Fibroblast of lung (primary cell): ENCODE measurements at places on chromosomes 3 and 15.
A peak's percentile ranks its signal among the peaks of the same experiment; 100 is the strongest.

DNA sequence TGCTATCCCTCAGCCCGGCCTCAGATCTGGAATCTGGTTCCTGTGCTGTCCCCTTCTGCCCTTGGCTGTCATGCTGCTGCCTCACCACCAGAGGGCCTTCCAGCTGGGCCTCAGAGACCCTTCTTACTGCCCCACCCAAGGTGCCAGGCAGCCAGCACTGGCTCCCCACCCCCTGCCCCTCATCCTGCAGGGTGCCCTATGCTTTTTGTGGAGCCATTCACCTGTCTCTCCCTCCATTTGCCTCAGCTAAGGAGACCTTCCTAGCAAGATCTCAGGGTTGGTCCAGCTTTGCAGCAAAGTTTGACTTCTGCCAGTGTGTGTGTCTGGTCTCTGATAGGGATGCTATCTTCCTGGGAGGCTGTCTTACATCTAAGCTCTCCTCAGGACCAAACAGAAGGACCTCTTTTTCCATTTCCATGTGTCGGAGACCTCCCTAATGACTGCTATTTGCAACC is 1.9 kb upstream of the VWA5B2 start:
- no peak for DNase-seq

DNA sequence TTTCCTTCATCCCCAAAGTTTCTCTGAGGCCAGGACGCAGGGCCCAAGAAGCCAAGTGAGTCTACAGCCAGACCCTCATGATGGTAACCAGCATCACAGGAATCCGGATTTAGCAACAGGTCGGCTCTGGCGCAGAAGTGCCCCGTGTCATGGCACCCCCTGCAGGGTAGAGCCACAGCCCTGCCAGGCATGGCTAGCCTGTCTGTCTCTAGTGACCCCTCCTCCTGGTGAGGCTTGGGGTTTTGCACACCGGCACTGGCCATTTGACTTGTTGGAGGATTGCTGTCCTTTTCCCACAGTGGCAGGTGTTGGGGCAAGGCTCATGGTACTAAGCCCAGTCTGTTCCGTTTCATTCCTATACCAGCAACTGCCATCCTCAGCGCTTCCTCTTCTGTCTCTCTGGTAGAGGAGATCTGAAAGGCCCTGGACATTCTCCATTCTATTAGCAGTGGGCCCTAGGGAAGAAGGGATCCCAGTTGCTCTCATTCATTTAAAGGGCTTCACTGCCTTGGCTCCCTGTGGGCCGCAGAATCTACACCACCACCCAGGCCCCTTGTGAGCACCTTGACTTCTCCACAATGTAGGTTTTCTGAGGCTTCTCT is 9.4 kb upstream of the CHAC1 start:
- DNase-seq, result no peak

DNA sequence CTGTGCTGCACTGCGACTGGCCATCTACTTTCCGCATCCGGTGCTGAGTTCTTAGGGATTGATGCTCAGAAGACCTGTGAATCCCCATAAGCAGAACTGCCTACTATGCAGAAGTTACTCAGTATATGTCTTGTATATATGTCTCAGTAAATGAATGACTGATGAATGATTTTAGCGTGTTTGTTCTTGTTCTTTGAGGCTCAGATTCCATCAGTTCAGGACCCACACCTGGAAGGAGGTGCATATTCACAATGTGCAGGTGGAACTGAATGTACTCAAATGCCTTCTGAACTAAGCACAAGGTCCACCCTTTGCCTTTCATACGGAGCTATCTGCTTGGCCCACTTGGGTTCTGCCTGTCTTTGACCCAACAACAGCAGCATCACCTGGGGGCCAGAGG is 19.8 kb downstream of the TNFAIP8L3 start:
- DNase-seq, result no peak

DNA sequence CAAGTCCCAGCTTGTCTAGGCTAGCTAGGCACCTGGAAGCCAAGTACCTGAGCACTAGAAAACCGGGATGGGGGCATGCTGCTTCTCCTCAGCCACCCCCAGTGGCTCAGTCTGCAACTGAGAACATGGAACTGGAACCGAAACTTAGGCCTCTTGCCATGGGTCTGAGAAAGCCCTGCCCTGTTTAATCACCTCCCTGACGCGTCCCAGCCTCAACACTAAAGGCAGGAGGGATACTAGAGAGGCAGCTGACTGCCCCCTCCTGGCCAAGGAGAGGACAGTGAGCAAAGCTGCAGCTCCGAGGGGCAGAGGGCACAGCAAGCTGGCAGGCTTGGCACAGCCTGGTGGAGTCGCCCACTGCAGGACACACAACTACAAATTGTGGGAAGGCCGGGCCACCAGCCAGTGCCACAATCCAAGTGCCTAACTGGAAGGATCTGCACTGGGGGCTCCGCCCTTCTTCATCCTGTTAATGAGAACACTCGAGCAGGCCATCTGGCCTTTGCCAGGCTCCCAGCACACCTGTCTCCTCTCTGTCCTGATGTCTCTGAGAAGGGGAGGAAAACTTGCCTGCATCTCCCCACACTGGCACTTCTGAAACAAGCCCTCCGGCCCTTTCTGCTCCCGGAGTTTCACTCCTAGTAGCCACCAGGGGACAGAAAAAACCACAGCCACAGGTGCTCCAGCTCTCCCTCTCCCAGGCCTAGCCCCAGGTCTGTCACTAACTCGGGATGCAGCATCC is 53.7 kb downstream of the BDH1 start:
- DNase-seq, result peak; percentile 79

DNA sequence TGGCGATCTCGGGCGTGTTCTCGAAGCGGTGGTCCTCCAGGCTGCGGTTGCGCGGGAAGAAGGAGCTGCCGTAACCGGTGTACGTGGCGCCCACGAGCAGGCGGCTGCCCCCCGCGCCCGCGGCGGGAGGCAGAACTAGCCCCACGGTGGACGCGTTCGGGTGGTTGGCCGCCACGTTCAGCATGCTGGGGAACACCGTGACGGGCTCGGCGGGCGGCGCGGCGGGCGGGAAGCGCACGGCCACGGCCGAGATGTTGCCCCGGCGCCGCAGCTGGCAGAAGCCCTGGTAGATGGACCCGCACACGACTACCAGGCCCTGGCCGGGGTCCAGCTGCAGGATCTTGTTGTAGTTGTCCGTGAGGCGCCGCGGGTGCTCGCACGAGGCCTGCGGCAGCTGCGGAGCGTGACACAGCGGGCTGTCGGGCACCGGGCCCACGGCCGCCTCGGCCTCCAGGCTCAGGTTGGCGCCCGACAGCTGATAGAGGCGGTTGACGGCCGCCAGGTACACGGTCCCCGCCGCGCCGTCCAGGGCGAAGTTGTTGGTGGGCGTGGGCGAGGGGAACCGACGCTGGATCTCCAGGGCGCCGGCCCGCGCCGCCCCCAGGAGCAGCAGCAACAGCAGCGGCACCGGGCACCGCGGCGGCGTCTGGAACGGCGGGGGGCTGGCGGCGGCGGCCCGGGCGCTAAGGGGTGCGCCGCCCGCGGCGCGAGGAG is 397 bp downstream of the PLXND1 start:
- DNase-seq, result peak; percentile 42

GRCh38 chr15:40320931-40321371 is 2.5 kb upstream of the INAFM2 start:
- peak; percentile 75 for DNase-seq

- DNase-seq, result peak; percentile 45
Observed at GRCh38 chr15:76939715-76940114, 8.2 kb downstream of the RCN2 start.

- no peak for DNase-seq
Observed at GRCh38 chr3:1609416-1609815, 489.2 kb upstream of the CNTN4 start.

- DNase-seq, result no peak
Observed at GRCh38 chr3:61646851-61647525, 85.6 kb downstream of the PTPRG start.

DNA sequence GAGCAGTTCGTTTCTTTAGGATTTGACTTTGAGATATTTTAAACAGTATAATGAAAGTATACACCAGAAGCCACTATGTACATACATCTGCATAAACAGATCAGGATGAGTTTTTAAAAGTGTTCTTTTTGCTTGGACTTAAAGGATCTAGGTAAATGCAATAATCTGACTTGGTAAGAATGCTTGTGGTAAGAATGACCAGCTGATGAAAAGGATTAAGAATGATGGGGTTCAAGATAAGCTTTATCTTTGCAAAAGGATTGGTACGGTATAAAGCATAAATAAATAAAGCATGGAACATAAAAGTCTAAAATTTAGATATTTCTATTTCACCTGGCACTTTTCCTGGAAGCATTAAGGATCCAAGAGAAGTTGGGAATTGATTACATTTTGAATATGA is 9.8 kb upstream of the MME start:
- DNase-seq, result peak; percentile 8

- DNase-seq, result no peak
Observed at GRCh38 chr15:67050522-67051087, 14.8 kb upstream of the SMAD3 start.

DNA sequence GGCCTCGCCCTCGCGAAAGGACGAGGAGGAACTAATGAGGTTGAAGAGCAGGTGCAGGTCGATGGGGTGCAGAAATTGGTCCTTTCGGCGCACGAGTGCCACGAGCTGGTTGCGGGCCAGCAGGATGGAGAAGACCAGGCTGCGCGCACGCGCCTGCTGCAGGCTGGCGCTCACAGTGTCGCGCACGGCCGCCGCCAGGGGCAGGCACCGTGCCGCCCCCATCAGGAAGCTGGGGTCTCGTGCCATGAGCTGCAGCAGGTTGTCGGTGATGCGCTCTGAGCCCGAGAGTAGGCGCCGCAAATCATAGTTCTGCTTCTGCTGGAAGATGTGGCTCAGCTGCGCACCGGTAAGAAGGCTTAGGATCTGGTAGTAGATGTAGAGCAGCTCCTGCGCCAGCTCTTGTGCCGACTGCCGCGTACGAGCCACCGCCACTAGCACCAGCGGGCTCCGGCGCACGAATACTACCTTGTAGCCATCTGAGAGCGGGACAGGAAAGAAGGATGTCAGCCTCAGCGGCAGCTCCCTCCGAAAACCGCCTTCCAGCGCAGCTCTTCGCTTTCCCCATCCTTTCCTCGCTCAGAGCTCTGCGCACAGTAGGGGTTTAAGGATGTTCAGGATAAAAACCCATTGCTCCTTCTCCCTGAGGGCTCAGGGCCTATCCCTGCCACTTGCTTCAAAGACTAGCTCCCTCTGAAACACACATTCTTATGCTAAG is 6.9 kb upstream of the MST1R start:
- no peak for DNase-seq

DNA sequence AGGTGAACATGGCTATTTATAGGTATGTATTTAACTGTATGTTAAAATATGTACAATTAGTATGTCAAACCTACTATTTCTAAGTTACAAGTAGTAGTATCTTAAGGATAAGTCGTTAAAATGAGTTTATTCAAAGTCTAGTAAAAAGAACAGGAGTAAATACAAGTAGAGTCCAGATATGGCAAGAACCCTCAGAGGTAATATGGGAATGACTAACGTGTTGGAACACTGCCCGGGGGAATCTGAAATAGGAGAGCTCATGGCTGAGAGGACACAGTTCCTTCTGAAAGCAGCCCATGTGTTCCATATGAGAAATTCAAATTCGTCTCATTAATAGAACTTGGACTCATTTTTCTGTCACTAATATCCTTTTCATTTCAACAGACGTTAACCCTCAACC is 158.8 kb downstream of the CLSTN2 start:
- DNase-seq, result peak; percentile 87

- DNase-seq, result peak; percentile 5
Observed at GRCh38 chr3:34881026-34881425, 758.3 kb upstream of the ARPP21 start.

- no peak for DNase-seq
Observed at GRCh38 chr3:125628212-125628611, 32.9 kb upstream of the OSBPL11 start.

DNA sequence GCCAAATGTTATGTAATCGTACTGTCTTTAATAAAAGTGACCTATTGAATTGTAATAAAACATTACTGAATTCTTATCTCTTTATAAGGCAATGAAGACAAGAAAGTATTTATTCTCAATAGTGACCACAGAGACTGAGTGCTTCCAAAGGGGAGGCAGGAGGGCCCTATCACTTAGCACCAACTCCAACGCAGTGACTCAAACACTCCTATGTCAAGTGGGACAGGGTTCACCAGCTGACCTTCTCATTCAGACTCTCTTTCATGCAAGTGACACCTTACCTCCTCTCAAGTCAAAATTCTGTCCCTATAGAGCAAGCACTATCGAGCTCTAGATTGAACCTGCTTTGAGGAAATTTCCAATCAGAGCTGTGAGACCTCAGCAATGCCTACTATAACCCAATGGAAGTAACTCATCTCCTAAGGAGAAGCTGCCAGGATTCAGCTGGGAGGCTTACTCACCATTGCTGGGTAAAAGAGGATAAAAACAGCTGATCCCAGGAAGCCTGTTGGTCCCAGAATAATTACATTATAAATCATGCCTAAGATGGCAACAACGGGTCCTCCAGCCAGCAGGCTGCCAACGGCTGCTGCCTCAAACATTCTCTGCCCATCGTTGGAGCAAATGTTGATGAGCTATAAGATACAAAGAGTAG is 35.6 kb downstream of the ABCC5 start:
- DNase-seq, result no peak

- DNase-seq, result no peak
Observed at GRCh38 chr3:58868097-58868779, 181.6 kb downstream of the CFAP20DC start.

DNA sequence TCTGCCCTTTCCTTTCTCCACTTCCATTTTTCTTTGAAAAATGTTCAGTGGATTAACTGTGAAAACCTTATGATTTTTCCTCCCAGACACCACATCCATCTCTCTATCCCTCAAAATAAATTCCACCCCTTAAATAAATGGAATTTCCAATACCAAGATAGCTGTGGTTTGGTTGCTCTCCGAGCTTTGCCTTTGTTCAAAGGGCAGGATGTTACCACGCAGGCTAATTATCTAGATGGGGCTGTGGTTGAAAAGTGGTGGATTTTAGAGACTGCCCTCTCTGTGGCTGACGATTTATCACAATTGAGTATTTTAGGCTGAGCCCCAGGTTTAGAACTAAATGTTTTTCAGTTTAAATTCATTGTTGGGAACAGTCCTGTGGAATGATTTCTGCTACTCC is 36.9 kb upstream of the CMSS1 start:
- DNase-seq, result no peak

DNA sequence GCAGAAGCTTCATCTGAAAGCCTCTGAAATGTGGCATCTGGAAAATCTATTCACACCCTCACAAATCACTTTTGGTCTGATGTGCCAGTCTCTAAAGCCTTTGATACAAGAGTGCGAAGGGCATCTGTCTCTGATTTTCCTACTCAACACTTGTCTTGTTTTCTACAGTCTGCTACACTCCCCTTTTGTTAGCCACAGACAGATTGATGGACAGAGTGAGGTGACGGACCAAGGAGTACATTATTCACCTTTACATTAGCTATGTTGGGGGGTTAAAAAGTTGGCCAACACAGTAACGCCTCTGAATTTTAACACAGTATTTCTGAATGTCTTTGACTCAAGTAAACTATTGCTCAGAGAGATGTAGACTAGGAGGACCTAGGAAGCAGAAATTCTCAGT is 63.1 kb downstream of the TNIK start:
- DNase-seq, result no peak
